ENCODE measurements at places on chromosomes 4 and X. TPM values are rescaled to one million over a fixed set of nuclear protein-coding genes. Genes with fewer than 3 reads are reported as not detected.

DNA sequence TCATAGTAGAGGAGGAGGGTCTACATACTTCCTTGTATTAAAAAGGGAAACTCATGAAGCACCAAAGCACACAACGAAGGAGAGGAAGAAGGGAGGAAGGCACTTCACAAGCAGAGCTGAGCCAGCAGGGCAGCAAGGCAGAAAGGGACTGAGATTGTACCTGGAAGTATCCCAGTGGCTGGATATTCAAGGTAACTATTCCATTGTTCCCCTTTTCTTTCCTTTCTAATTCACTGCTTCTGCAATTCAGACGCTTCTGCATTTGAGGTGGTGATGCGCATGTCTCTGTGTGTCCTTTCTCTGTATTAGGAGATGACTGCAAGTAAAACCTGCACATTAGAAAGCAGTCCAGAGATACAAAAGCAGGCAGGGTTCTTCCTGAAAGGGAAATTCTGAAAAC is 54.9 kb downstream of the UBQLN2 start:
- peak; percentile 0 for DNase-seq

GRCh38 chrX:115393271-115393670 is 103.8 kb downstream of the LUZP4 start:
- no peak for DNase-seq

DNA sequence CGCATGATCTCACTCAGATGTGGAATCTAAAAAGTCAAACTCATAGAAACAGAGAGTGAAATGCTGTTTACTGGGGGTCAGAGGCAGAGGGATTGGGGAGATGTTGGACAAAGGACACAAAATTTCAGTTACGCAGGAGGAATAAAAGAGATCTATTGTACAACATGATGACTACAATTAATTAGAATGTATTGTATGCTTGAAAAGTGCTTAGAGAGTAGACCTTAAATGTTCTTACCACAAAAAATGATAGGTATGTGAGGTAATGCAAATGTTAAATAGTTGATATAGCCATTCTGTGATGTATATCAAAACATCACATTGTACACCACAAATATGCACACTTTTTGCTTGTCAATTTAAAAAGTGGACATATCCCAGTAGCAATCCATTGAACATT is 36.1 kb upstream of the PHKA2 start:
- no peak for DNase-seq

DNA sequence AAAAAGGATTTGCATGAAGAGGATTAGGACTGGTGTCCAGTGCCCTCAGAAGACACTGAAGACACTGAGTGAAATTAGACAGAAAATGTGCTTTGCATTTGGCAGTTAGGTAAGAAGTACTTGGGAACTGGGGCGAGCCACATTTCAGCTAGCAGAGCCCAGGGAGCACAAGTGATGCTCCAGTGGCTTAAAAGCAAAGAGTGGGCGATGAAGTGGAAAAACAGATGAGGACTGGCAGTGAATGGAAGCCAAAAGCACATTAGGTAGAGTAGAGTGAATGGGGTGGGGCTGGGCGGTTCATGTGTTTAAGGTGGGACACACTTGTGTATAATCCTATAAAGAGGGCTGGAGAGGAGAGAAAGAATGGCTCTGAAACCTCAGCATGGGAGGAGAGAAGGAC is 18.4 kb downstream of the DCLK2 start:
- DNase-seq = no peak

DNA sequence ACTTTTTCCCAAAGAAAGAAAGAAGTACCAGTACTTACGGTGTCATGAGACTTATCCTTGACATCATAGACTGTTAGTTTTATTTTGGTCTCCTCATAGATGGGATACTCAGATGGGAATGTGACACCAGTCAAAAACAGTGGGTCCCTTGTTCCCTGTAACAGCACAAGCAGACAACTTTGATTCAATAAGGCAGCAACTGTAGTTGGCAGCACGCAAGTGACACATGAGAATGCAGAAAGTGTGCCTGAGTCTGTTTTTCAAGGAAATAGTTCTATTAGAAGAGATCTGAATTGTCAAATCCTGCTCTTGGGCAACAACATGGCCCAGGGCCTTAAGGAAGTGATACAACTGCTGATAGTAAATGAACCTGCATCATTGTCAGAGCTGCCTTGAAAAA is 443.2 kb downstream of the INPP4B start:
- DNase-seq = no peak

DNA sequence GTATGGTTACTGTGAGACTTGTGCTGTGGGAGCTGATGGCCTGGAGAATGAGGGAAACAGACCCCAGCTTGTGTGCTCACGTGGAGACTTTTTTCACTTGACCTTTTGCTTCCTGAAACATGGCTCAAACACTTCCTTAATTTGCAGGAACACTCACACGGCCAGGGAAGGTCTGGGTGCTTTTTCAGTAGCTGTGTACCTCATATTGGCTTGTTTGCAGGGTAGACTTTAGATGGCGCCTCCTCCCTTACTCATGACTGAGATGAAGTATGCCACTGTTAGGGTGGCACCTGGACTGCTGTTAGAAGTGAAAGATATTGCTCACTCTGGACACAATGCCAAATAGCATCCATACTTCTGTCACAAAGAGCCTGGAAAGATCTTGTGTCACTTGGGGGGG is 75.7 kb upstream of the WDR1 start:
- DNase-seq = no peak

DNA sequence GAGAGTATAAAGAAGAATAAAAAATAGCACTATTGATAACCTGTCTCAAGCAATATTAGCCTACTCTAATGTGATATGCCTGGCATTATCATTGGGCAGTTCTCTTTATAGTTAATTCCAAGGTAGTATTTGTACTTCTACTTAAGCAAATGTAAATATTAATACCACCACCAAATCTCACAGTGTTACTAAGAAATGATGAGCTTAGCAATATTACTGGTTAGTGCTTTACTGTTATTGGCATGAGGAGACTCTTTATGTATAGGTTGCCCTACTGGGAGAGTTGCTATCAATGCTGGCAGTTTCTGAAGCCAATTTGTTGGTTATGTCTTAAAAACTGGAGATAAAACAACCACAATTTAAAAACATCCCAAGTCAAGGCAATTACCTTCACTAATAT is 155.7 kb downstream of the CDS1 start:
- no peak for DNase-seq

DNA sequence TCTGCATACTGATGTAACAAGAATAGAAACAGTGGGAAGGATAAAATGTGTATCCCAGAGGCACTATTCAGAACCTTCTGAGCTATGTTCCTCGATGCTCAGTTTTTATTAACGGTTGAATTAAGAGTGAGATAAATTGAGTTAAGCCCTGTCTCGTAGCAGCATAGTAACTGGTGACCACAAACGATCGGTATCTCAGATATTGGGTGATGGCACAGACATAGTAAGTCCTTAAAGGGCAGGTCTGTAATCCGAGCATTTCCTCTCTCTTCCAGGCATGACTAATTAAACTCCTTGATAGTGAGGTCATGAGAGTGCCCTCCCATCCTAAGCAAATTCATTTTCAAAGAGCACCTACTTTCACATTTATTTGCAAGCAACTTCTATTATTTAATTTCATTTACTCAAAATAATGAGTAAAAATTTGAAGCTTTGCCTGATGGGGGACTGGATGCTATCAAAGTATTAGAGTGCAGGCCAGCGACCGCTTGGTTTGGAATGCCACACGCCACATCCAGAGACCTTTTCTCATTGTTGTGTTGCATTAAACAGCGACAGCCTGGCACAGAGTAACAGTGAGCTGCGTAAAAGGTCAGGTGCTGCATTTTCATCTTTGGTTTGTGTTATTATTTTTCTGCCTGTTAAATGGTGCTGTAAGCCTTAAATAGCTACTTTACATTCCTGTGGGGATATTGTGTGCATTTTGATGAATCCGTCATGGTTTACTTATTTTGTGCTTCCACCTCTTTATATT is 101.9 kb downstream of the PCDH7 start:
- DNase-seq = peak; percentile 45

- DNase-seq = peak; percentile 60
These were observed 52.1 kb downstream of the PDGFRA start for GRCh38 chr4:54281054-54281766.

DNA sequence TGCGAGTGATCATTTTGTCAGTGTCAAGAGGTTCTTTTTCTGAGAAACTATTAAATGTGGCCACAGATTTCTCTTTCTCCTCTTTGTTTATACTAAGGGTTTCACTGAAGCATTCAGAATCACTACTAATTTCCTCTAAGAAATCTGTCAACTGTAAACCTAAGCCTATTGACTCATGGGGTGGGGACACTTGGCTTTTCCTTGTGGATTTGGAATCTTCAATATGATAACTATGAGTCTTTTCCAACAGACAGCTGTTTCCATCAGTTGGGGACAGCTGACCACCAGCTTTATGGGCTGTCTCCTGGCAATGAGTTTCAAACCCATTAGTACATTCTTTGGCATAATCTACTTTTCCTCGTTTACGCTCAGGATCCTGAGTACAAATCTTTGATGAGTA is 13.8 kb downstream of the PGRMC1 start:
- DNase-seq = no peak

GRCh38 chrX:153371256-153371655 is 29.9 kb downstream of the PNMA6E start:
- no peak for DNase-seq

GRCh38 chr4:95643627-95644026 is 94.9 kb upstream of the UNC5C start:
- no peak for DNase-seq

GRCh38 chr4:159540038-159540437 is 437.2 kb downstream of the RAPGEF2 start:
- peak; percentile 33 for DNase-seq

- peak; percentile 36 for DNase-seq
These were observed 1.6 kb downstream of the ANKRD50 start for GRCh38 chr4:124710911-124711310.

MAOA gene
- 12.5 TPM for total RNA-seq

SULT1E1 gene
- total RNA-seq = 102 TPM

EPHA5 gene
- total RNA-seq = 5.3 TPM

SASH3 gene
- total RNA-seq = 2.9 TPM

OCRL gene
- total RNA-seq = 12.3 TPM

CXCL8 gene
- total RNA-seq = 17.1 TPM
